ENCODE measurements at places on chromosomes 2 and 18.

DNA sequence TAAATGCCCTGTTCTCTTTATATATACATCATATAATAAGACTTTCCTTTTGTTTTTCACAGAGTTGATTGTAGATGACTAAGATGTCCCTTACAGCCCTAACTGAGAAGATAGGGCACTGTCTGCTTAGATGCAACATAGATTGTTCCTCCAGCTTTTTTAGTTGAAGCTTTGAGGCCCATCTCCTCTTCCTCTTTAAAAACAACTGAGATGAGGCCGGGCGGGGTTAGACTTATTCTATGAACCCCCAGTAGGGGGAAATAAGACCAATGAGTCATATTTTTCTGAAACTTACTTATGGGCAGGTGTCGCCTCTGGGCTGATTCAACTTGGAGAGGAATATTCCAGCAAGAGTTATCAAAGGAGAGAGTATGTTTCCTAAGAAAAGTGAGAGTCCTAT lies 84.6 kb downstream of the FBXO15 start:
- DNase-seq: no peak

DNA sequence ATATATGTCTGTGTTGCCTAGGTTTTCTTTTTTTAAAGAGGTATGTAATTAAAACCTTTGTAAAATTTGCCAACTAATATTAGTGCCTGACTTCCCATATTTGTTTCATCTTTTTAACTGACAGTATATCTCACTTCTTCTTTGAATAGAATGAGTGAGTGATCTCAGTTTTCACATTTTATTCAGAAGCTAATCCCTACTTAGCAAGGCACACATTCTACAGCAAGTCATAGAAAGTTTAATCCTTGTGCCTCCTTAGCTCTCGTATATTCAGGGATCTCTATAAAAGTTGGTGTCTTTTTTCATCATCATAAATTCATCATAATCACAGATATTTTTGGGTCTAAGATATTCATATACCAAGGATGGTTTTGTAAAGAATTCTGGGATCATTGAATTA lies 66.6 kb downstream of the RIF1 start:
- no peak for DNase-seq

- DNase-seq: peak; percentile 22
Observed at GRCh38 chr2:196101325-196101991, 32.8 kb upstream of the DNAH7 start.

GRCh38 chr2:151654891-151655290 lies 79.4 kb downstream of the NEB start:
- DNase-seq: no peak

DNA sequence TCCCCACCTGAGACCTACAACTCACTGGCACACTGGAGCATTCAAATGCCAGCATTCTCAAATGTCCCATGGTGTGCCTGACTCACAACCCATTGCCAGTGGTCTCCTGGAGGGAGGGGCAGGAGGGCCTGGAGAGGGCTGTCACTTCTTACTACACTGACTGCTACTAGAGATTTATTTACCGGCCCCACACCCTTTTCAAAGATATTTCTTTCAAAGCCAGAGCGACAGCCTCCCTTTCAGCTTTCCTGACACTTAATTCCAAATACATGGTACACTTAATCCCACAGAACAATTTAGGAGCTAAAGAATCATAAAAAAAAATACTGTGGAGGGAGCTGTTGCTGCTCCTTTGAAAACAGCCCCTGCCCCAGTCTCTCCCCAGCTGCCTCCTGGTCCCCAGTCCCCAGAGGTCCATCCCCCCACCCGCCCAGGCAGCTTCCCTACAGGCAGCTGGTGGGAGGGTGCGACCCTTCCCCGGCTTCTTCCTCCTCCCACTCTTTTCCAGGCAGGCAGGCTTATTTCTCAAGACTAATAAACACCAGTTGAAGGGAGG lies 129.1 kb upstream of the SMAD2 start:
- no peak for DNase-seq

DNA sequence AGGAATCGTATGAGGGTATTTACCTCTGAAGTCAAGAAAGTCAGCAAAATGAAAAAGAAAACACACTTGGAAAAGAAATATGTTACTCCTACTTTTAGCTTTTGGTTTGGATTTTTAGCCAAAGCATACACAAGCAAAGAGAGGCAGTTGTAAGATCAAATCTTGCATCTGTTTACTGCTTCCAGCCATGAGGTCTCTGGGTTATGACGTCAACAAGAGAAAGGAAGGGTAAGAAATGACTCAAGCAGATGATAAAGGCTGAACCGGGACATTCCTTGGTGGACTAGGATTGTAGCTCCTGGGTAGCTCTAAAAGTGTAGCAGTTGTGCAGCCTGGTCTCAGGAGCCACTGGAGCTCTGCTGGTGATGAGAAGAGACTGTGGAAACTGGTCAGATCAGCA lies 16.8 kb downstream of the CTNNA2 start:
- DNase-seq: no peak

DNA sequence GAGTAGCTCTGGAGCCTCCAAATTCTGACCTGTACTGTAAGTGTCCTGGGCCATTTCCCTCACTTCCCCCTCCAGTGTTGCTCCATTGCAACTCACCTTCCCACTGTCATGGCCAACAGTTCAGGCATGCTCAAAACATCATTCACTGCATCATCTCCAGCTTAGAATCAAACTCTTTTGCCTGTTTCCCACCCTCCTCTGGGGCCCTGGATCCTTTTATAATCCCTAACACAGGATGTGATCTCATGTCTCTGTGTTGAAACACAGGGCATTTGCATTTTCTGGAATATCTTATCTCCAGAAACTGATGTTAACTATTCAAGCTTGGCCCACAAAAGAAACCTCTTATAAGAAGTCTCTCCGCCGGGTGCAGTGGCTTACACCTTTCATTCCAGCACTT lies 3.0 kb downstream of the DPP4 start:
- no peak for DNase-seq

All from hematopoietic multipotent progenitor cell treated with erythropoietin and hydrocortisone succinate and interleukin-3 and kit ligand, for 17 days (in vitro differentiated cells).